Keratinocyte (primary cell): ENCODE measurements at places on chromosomes 4 and X. TPM values are rescaled to one million over a fixed set of nuclear protein-coding genes. Genes with fewer than 3 reads are reported as not detected.

- no peaks in the 10 kb centered on the region for H3K27me3 ChIP-seq
- peaks cover 13% of the 10 kb centered on the region for H3K4me1 ChIP-seq
- H3K4me3 ChIP-seq: no peak overlapping the region
- DNase-seq: no peak
- H3K27ac ChIP-seq: no peak overlapping the region
Measured at GRCh38 chrX:139892512-139892911, 40.3 kb downstream of the ATP11C start.

GRCh38 chrX:67338262-67338661 lies 205.6 kb upstream of the AR start:
- H3K4me3 ChIP-seq: no peak overlapping the region
- no peak for DNase-seq
- H3K36me3 ChIP-seq: no peaks in the 10 kb centered on the region
- peaks cover 3% of the 10 kb centered on the region for H3K4me1 ChIP-seq
- no peak overlapping the region for H3K27ac ChIP-seq

DNA sequence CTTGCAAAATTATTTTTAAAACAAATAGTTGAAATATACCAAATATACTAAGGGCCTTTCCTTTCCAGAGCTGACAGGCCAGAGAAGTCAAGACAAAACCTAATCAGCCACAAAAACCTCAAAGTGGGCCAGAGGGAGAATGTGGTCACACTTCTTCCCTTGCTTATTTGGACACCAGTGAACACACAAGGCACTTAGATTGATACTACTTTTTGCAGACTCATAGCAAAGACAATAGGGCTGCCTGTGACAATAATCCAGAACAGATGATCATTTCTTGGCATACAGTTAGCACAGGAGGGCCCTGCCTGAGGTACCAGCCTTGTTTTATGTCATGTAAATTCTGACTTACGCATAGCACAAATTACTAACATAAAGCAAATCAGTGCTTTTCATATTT lies 215.7 kb upstream of the NEIL3 start:
- H3K4me1 ChIP-seq: no peaks in the 10 kb centered on the region
- no peak overlapping the region for H3K4me3 ChIP-seq
- DNase-seq: no peak
- no peaks in the 10 kb centered on the region for H3K36me3 ChIP-seq
- no peak overlapping the region for H3K27ac ChIP-seq
- no peaks in the 10 kb centered on the region for H3K27me3 ChIP-seq

- no peaks in the 10 kb centered on the region for H3K27me3 ChIP-seq
- no peaks in the 10 kb centered on the region for H3K4me1 ChIP-seq
- no peak overlapping the region for H3K4me3 ChIP-seq
- H3K27ac ChIP-seq: no peak overlapping the region
- H3K36me3 ChIP-seq: no peaks in the 10 kb centered on the region
- DNase-seq: no peak
Measured at GRCh38 chr4:140122891-140123290, 31.1 kb downstream of the MAML3 start.

- no peak overlapping the region for H3K4me3 ChIP-seq
- H3K4me1 ChIP-seq: no peaks in the 10 kb centered on the region
- H3K27ac ChIP-seq: no peak overlapping the region
- DNase-seq: peak; percentile 17
Measured at GRCh38 chr4:81913427-81913879, 441.7 kb upstream of the RASGEF1B start.

DNA sequence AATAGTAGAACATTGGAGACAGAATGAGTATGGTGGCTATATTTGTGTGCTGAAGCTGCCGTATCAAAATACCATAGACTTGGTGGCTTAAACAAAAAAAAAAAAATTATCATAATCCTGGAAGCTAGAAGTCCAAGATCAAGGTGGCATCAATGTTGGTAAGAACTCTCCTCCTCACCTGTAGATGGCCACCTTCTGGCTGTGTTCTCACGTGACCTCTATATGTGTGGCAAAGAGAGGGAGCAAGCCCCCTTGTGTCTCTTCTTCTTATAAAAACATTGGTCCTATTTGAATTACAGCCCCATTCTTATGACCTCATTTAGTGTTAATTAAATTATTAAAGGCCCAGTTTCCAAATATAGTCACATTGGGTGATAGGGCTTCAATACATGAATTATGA lies 1640.9 kb upstream of the PCDH7 start:
- no peak overlapping the region for H3K27ac ChIP-seq
- H3K4me3 ChIP-seq: no peak overlapping the region

DNA sequence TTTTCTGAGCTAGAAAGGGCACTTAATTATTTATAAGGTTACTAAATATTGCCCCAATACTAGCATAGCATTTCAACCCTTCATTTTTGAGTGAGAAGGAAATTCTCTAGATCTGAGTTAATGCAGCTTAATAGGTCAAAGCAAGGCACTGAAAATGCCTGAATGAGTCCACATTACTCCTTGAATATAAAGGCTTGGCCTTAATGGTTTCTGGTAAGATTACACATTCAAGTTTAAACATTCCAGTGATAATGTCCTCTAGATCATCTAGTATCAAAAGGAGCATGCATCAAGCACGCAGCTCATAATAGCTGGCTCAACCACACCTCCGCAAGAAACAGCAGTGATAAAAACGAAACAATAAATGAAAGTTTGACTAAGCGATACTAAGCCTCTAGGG lies 87.5 kb downstream of the SPANXN3 start:
- H3K27me3 ChIP-seq: no peaks in the 10 kb centered on the region
- DNase-seq: no peak
- H3K4me3 ChIP-seq: no peak overlapping the region
- no peak overlapping the region for H3K27ac ChIP-seq
- no peaks in the 10 kb centered on the region for H3K36me3 ChIP-seq

DNA sequence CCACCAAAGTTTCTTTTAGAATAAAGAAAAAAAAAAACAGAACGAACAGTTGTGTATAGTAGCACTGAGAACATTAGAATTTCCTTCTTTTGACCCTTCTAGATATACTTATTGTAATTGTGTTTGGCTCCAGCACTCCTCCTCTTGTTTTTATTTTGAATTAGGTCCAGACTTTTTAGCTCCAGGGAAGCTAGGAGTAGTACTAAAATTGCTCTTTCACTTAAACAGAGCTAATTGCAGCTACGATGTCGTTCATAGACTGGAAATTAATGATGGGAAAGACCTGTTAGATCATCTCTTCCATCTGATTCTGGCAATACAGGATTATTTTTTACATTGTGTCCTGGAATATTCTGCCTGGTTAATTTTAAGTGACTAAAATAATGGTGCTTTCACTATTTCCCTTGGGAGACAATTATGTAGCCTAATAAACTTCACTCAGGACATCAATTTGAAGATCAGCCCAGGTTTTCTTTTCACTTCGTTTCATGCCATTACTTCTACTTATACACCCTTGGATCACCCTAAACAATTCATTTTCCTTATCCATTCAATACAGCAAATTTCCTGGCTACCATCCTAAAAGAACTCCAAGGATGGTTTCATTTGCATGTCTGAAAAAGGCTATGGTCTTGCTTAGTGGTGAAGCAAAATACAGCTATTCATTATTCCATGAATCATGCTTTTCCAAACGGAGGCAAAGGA lies 480.8 kb upstream of the TECRL start:
- H3K36me3 ChIP-seq: no peaks in the 10 kb centered on the region
- no peak overlapping the region for H3K4me3 ChIP-seq
- no peak for DNase-seq
- H3K27ac ChIP-seq: no peak overlapping the region
- H3K4me1 ChIP-seq: no peaks in the 10 kb centered on the region
- H3K27me3 ChIP-seq: no peaks in the 10 kb centered on the region

GRCh38 chrX:10233173-10233572 lies 76.4 kb downstream of the CLCN4 start:
- no peaks in the 10 kb centered on the region for H3K27me3 ChIP-seq
- no peaks in the 10 kb centered on the region for H3K4me1 ChIP-seq
- DNase-seq: no peak
- no peak overlapping the region for H3K27ac ChIP-seq

GRCh38 chr4:102792361-102792936 lies 31.7 kb upstream of the MANBA start:
- no peak for DNase-seq
- peaks cover 3% of the 10 kb centered on the region for H3K36me3 ChIP-seq
- H3K27ac ChIP-seq: no peak overlapping the region

GRCh38 chrX:43175434-43175833 lies 397.5 kb upstream of the PPP1R2C start:
- no peak overlapping the region for H3K4me3 ChIP-seq
- no peak for DNase-seq
- H3K27ac ChIP-seq: no peak overlapping the region
- H3K4me1 ChIP-seq: no peaks in the 10 kb centered on the region
- H3K36me3 ChIP-seq: no peaks in the 10 kb centered on the region
- no peaks in the 10 kb centered on the region for H3K27me3 ChIP-seq

GRCh38 chr4:184648054-184648312 lies 1.3 kb downstream of the CASP3 start:
- H3K27me3 ChIP-seq: no peaks in the 10 kb centered on the region
- peaks cover 14% of the 10 kb centered on the region for H3K4me1 ChIP-seq
- no peaks in the 10 kb centered on the region for H3K36me3 ChIP-seq

GRCh38 chr4:46254788-46255187 lies 130.9 kb upstream of the GABRG1 start:
- no peak overlapping the region for H3K4me3 ChIP-seq
- H3K36me3 ChIP-seq: no peaks in the 10 kb centered on the region
- H3K27me3 ChIP-seq: no peaks in the 10 kb centered on the region
- H3K4me1 ChIP-seq: no peaks in the 10 kb centered on the region
- no peak overlapping the region for H3K27ac ChIP-seq

GRCh38 chr4:5973033-5973432 lies 45.2 kb downstream of the C4orf50 start:
- H3K36me3 ChIP-seq: no peaks in the 10 kb centered on the region
- no peaks in the 10 kb centered on the region for H3K27me3 ChIP-seq
- DNase-seq: no peak
- no peaks in the 10 kb centered on the region for H3K4me1 ChIP-seq

GRCh38 chr4:47698837-47699236 lies 139.0 kb downstream of the CORIN start:
- H3K36me3 ChIP-seq: no peaks in the 10 kb centered on the region
- H3K27ac ChIP-seq: no peak overlapping the region
- no peak overlapping the region for H3K4me3 ChIP-seq
- peaks cover 6% of the 10 kb centered on the region for H3K27me3 ChIP-seq

GRCh38 chrX:74557378-74557777 lies 57.0 kb downstream of the RLIM start:
- H3K36me3 ChIP-seq: no peaks in the 10 kb centered on the region
- no peak for DNase-seq
- no peak overlapping the region for H3K4me3 ChIP-seq

DNA sequence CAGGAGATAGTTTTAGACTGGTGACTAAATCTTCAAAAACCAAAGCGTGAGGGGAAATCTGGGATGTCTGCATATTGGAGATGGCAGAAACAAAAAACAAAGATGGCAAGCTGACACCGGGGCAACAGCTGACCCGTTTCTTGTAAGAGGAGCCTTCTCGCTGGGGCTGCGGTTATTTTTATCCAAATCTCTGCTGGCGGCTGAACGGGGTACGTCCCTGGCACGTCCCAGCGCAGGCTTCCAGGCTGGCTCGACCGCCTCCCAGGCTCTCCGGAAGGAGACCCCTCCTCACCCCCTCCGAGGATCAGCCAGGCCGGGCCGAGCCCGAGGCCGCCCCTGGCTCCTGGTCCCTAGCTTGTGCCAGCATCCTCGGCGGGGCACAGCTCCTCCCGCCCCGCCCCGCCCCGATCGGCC lies 403 bp downstream of the SGCB start:
- no peak for DNase-seq
- H3K4me1 ChIP-seq: peaks cover 8% of the 10 kb centered on the region
- H3K4me3 ChIP-seq: peak overlapping the region; percentile 83
- H3K36me3 ChIP-seq: no peaks in the 10 kb centered on the region

DNA sequence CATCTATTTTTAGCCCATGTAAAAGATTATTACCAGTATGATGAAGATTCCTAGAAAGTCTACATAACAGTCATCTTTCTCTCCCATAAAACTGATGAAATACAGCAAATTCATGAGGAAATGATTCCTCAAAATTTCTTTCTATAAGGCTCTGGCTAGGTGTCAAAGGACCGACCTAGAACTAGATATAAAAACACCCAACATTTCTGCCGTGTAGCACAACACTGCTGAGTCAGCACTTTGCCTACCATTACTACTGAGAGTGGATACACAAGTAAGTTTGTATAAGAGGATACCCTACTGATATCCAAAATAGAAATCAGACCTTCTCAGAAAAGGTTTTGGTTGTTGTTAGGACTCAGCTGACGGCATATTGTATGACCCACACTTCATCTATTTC lies 24.7 kb downstream of the TMEM47 start:
- no peaks in the 10 kb centered on the region for H3K36me3 ChIP-seq
- no peaks in the 10 kb centered on the region for H3K4me1 ChIP-seq
- no peak overlapping the region for H3K4me3 ChIP-seq
- no peak overlapping the region for H3K27ac ChIP-seq
- no peak for DNase-seq
- H3K27me3 ChIP-seq: no peaks in the 10 kb centered on the region

- peaks cover 97% of the 10 kb centered on the region for H3K27me3 ChIP-seq
- H3K4me1 ChIP-seq: peaks cover 16% of the 10 kb centered on the region
- no peaks in the 10 kb centered on the region for H3K36me3 ChIP-seq
- DNase-seq: no peak
Measured at GRCh38 chr4:4854649-4855295, 4.7 kb upstream of the MSX1 start.

- DNase-seq: no peak
- no peak overlapping the region for H3K27ac ChIP-seq
- H3K4me1 ChIP-seq: peaks cover 4% of the 10 kb centered on the region
- no peaks in the 10 kb centered on the region for H3K36me3 ChIP-seq
- H3K4me3 ChIP-seq: no peak overlapping the region
Measured at GRCh38 chrX:132393992-132394391, 94.8 kb downstream of the MBNL3 start.

GRCh38 chrX:155888139-155888538 lies 7.0 kb downstream of the VAMP7 start:
- DNase-seq: peak; percentile 57
- H3K4me3 ChIP-seq: no peak overlapping the region
- no peak overlapping the region for H3K27ac ChIP-seq
- H3K4me1 ChIP-seq: peaks cover 8% of the 10 kb centered on the region
- no peaks in the 10 kb centered on the region for H3K36me3 ChIP-seq

The MXRA5 gene
- 6.5 to 12.9 TPM (median 7.0 TPM) in 3 replicates for polyA plus RNA-seq

The CITED1 gene
- 0.25 to 0.30 TPM in 2 of 3 replicates, not detected in the other for polyA plus RNA-seq

The NLRP2B gene
- polyA plus RNA-seq: not detected in 3 replicates

The PCDH10 gene
- 0.01 TPM in 2 of 3 replicates, not detected in the other for polyA plus RNA-seq

The POF1B gene
- 7.8 to 11.9 TPM (median 10.4 TPM) in 3 replicates for polyA plus RNA-seq

The SPACA5 gene
- polyA plus RNA-seq: not detected in 3 replicates

The P2RY4 gene
- polyA plus RNA-seq: 0.06 to 0.09 TPM in 2 of 3 replicates, not detected in the other
